ENCODE measurements at places on chromosomes 16 and 17.

GRCh38 chr17:42853597-42853967 lies 2.6 kb downstream of the AOC3 start:
- DNase-seq: no peak

DNA sequence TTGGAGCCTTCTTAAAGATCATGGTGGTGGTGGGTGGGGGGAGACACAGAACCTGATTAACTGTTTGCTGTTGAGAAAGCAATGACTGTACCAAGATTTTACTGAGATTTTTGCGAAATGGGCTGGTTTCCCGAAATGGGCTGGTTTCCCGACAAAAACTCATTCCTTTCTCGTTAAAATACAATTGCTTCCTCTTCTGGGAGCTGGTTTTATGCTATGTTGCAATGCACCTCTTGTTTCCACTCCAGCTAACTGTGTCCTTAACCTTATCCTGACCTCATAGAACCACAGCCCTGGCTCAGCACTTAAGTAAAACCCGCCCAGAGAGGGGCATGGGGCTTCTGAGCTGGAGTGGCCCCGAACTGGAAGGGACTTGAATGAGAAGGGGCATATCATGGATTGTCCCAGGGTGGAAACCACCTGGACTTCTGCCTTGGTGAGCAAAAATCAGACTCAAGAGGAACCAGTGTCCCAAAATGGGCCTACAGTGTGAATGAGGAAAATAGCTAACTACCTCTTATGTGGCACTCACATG lies 20.9 kb downstream of the FAM20A start:
- no peak for DNase-seq

- DNase-seq: no peak
These were observed 117.5 kb downstream of the ZFHX3 start for GRCh38 chr16:72930396-72930795.

- no peak for DNase-seq
These were observed 2.1 kb downstream of the COL1A1 start for GRCh38 chr17:50199211-50199802.

DNA sequence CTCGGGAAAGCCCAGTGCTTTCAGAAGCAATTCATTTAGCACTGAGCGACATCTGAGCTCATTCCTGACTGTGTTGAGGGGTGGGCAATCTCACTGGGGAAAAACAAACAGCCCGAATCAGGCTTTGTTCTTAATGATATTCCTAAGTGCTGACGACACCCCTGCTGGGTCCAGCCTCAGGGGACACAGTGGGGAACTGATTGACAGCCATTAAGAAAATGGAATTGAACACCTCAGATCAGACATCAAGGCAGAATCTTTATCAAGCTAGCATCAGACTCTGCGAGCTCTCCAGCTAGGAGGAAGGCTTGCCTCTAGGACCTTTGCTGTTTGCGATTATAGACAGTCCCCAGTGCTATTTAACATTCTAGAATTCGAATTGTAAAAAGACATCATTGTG lies 22.5 kb upstream of the LYRM9 start:
- no peak for DNase-seq

DNA sequence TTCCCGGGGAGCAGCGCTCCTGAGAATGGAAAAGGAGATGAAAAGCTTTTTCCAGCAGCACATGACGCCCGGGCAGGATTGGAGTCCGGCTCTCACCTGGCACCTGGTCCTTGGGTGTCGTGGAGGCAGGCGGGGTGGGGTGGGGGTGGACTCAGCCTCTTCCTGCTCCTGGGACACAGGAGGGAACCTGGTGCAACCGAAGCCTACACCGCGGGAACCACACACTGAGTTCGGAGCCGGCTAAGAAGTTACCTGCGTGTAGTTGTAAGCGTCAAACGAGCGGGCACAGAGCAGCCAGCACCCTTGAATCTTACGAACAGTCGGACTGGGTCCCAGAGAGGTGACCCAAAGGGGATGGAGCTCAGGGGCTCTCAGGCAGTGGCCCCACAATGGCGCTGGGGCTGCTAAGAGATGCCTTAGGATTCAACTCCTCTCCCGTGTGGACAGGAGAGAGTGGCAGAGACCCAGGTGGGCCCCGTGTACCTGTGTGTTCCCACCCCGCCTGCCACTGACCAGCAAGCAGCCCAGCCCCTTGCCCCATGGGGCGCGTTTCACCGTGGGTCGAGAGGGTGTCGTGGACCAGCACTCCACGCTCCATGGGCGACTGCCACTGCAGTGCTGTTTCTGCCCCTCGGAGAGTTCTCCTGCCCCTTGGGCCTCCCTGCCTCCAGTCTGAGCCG lies 105.8 kb upstream of the METRNL start:
- DNase-seq: no peak

- DNase-seq: no peak
These were observed 482.5 kb upstream of the CDH5 start for GRCh38 chr16:65884018-65884417.
